ENCODE measurements at places on chromosomes 7 and 10. TPM values are rescaled to one million over a fixed set of nuclear protein-coding genes. Genes with fewer than 3 reads are reported as not detected.

DNA sequence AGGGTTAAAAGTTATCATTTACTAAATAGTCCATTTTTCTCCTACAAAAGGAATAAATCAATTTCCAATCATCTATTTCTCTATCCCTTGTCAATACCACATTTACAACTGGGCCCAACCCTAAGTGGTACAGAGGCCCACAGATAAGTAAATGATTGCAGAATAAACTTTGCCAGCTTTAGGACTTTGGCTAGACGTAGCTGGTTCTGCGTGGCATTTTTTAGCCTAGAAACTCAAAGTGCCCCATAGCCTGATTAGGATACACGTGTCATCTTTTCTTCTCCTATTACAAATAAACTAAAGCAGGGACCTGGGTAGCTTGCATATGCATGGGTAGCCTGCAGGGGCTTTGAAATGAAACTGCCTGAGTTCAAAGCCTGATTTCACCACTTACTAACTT, 56.4 kb downstream of the KLF6 start:
- DNase-seq = no peak

DNA sequence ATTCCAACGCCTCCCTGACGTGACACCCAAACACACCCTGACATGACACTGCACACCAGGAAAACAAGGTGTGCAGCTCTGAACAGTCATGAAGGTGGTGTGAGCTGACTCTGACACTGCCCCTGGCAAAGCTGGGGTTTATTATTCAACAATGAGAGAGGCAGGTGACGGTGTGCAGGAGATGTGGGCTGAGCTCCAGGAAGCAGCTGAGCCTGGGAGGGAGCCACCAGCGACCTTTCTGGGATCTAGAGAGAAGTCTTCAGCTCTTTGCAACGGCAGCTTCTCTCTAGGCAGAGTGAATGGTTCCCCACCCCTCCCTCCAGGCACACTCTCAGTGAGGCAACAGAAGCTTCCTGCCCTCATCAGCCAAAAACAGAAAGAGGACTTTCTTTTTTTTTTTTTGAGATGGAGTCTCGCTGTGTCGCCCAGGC, 65.6 kb downstream of the SH3PXD2A start:
- DNase-seq = no peak

Gene ITIH2
- total RNA-seq = not detected

GRCh38 chr10:77844713-77845445, 81.7 kb downstream of the DLG5 start:
- DNase-seq = no peak

Data from Right ventricle myocardium superior (tissue), 1 donor.